ENCODE measurements at places on chromosomes 12 and 14.

DNA sequence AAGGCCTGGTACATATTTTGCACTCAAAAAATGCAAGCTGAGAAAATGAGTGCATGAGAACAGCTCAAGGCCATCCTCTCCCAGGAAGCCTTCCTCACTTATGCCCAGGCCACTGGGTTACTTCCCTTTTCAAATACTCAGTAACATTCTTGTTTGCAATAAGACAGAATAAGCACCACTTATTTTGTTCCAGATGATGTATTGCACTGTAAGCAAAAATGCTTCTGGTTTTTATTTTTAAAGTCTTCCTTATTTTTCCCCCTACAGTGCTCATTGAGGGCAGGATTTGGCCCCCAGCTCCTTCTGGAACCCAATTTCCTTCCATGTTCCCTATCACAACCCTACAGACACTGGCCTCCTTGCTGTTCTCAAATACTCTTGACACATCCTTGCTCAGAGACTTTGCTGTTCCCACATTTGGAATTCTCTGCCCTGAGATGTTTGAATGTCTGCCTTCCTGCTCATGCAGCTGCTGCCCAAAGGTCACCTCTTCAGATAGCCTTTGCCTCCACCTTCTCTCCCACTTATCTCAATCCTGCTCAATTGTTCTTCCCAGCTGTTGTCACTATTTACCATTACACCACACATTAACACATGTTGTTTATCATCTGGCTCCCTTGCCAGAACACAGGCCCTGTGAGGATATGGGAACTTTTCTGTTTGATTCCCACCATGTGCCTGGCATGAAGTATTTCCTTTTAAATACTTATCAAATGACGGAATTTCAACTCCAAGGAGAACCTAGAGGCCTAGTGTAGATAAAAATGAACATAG lies 49.9 kb downstream of the IFNG start:
- no peak for DNase-seq

DNA sequence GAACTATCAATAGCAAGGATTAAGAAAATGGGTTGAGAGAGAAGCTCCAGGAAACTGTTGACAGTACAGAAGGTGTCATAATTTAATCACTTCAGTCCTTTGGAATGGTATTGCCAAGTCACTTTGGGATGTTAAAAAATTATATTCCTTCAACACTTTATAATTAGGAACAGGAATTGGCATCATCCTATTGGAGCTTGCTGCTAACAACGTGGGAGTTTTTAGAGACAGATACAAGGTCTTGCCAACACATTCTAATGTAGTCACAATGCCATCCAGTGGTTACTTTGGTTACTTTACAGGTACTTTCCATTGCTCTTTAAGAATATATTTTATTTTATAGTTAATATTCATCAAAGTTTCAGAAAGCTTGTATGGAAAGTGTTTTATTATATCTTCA lies 310.1 kb downstream of the SYT1 start:
- DNase-seq: no peak

DNA sequence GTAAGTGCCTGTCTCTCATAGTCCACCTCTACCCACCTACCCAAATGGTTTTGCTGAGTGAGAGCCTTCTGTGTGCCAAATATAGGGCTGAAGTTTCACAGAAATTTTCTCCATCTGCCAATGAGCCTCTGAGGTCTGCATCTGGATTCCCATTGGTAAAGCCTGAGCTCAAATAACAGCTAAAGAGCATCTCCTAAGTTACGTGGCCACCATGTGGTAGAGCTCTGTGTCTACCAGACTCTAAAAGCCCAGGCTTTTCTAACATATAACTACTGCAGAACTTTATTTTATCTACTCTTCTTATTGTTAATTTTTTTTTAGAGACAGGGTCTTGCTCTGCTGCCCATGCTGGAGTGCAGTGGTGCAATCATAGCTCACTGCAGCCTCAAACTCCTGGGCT lies 16.0 kb downstream of the AMDHD1 start:
- no peak for DNase-seq

DNA sequence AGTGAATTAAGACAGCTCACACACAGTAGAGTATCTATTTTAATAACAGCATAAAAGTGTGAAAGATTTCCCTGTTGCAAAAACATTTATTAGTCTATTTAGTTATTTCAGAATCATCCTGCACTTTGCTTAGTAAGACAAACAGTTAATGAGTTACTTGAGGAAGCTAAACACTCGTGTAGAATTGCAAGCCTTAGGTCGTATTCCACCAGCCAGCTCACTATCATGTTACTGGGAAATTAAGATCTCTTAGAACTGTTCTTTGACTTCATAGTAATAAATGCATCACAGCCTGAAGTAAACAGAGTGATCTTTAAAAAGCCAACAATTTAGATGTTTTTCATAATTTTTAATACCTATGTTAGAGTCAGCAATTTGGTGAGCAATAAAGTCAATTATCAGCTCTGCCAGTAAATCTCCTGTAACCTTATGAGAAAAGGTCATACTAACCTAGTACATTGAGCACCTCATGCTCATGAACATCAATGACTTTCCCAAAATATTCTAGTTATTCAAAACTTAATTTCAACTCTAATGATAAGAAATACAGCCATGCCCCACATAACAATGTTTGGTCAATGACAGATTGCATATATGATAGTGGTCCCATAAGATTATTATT lies 26.7 kb upstream of the ETNK1 start:
- no peak for DNase-seq

- no peak for DNase-seq
Observed at GRCh38 chr12:124506145-124506831, 61.1 kb downstream of the NCOR2 start.

- DNase-seq: no peak
Observed at GRCh38 chr12:88889326-88890110, 309.2 kb upstream of the KITLG start.

GRCh38 chr12:47407463-47408129 lies 298.2 kb downstream of the RPAP3 start:
- DNase-seq: no peak

DNA sequence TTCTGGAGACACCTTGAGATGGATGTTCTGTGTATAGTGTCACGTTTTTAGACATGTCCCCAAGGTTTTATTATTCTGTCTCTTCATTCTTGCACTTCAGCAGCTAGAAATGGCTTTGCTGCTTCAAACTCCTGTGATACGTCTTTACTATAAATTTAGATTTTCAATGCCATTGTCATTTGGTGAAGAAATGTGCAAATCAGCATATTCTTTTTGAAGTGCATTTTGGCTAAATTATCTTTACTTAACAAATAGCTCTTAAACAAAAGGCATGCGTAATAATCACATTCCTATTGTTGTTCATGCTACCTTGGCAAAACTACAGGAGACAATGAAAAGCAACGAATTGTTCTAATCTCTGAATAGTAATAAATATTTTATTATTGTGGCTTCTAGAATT lies 502.9 kb upstream of the SYT1 start:
- no peak for DNase-seq

- DNase-seq: no peak
Observed at GRCh38 chr12:57404966-57405640, 25.7 kb downstream of the R3HDM2 start.

- DNase-seq: no peak
Observed at GRCh38 chr14:90544566-90544965, 147.7 kb downstream of the CALM1 start.

DNA sequence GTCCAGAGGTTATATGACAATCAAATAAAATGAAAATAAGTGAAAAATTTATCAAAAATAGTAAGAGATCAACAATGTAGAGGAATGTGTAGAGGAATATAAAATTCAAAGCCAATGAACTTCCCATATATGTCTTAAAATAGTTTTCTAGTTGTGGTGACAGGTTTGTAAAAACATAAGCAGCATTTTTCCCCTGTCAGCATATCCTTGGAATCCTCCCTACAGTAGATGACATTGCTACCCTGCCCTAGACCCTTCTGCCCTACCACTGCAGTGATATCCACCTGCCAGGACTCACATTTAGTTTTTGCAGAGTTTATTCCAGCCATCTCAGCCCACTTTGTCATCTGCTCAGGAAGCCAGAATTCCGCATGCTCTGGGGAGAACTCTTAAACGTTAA lies 842.0 kb downstream of the RPS29 start:
- no peak for DNase-seq

DNA sequence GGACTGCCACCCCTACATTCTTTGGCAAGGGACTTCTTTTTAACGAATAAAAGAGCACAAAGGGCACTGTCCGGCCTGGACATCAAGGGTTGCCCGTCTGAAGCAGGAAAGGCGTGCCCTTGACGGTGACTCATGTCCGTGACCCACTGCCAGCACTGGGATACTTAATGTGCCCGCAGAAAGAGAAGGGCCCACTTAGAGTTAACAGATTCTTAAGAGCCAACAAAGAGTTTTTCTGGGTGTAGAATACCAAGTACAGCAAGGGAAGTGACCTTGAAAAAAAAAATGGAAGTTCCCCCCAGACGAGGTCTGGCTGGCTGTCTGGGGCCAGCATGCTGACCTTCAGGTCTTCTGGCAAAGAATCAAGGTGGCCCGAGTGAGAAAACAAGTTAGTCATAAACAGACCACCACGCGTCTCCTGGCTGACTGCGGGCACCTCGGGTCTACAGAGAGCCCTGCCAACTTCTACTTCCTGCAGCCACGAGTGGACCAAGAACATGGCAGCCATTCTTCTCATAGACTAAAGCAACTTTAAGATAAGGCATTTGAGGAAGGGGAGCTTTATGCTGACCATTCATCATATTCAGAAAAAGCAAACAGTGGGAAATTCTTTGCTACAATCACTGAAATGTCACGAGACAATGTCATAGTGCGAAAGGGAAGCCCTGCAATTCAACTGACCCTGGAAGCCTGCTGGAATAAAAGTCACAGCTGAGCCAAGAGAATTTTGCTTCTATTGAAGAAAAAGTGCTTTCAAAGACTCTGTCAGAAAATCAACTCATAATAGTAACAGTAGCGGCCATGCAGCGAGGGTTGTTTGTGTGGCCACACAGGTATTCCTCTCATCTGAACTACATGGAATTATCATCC lies 10.5 kb upstream of the SELPLG start:
- DNase-seq: no peak

DNA sequence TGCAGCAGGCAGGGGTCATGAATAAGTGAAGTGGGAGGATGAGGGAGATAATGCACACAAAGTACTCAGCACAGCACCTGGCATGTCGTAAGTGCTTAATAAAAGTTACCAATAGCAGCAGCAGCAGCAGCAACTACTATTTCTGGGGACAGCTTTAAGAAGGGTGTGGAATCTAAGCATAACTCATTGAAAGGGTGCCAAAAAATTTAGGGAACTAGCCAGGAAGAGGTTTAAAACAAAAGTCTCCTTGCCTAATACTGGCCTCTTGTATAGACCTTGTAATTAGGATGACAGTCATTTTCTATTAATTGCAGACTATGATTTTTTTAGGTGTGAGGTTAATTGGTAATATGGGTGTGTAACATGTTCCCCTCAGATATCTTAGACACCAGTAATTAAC lies 179.9 kb downstream of the PTPN11 start:
- DNase-seq: no peak

DNA sequence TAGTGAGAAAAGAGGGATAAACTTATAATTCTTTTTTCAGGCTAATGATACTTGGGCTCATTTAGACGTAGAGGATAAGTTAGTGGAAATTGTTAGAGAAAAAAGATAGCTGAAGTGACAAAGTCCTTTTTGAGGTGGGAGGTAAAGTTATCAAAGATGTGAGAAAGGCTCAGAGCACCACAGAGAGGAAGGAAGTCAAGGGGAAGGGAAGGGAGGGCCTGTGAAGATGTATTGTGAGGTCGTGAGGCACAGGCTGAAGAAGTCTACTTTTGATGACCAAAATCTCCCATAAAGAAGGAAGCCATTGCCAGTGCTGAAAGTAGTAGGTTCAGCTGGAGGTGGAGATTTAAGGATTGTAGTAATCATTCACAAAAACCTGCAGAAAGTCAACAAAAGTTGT lies 19.4 kb upstream of the PTGDR start:
- no peak for DNase-seq

DNA sequence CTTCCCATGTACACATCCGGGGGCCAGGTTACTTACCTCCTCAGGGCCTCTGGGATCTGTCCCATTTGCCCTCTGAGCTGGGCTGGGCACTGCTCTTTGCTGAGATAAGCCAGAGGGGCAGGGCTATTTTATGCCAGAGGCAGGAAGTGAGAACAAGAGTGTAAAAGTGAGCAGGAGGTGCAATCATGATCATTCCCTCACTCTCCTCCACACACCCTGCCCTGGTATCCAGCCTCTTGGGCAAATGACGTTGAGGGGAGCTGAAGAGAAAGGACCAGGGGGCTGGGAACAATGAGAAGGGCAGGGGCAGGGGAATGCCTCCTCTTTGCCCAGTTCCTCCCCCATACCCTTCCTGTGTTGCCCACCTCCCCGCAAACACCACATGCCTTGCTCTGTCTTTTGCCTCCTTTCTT lies 4.2 kb downstream of the LPAR5 start:
- DNase-seq: no peak

GRCh38 chr14:99756796-99757195 lies 36.4 kb upstream of the EML1 start:
- DNase-seq: no peak

- no peak for DNase-seq
Observed at GRCh38 chr14:24351517-24351916, 11.7 kb upstream of the RIPK3 start.

GRCh38 chr12:67589078-67589477 lies 59.5 kb upstream of the DYRK2 start:
- DNase-seq: no peak

DNA sequence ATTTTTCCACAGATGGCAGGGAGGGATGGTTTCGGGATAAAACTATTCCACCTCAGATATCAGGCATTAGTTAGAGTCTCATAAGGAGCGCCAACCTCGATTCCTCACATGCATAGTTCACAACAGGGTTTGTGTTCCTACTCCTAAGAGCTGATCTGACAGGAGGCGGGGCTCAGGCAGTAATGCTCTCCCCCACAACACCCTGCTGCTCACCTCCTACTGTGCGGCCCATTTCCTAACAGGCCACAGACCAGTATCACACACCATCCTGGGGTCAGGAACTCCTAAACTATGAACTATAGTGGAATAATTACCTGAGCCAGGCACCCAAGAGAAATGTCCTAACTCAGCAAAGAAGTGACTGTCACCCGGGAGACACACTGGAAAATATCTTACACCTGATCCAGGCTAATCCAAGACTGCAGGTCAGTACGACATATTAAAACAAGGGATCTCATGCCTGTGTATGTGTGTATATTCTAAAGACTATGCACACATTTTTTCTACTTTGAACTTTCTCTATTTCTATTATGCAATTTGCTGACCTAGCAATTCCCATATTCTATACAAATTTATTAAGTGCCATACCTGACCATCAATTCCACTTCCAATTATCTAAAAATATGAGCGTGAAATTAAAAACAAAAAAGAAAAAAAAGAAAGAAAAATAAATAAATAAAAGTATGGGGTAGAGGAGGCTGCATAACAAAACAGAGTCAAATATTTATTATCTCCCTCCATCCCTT lies 4.7 kb downstream of the NAA25 start:
- no peak for DNase-seq

- no peak for DNase-seq
Observed at GRCh38 chr14:45649051-45649450, 396.0 kb upstream of the MIS18BP1 start.

DNA sequence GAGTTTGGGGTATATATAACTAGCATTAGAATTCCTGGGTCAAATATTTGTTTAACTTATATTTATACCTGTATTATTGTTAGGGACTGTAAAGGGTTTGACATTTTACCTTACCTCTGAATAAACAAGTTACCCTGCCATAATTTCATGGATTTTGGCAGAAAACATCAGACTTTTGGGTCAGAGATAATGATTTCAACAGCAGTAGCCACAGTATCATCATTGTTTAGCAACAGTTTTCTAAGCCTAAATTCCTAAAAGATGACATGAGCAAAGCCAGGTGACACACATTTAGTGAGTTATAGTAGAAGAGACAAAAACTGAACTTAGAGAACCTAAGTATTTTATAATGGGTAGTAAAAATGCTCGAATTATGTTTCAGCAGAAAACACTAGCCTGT lies 954.4 kb downstream of the TRHDE start:
- no peak for DNase-seq

All from esophagus muscularis mucosa (tissue), 4 donors.